ENCODE measurements at places on chromosomes 7 and 10.

- no peak for DNase-seq
Observed at GRCh38 chr7:90626013-90626412, 29.9 kb downstream of the CDK14 start.

- peak; percentile 5 for DNase-seq
Observed at GRCh38 chr10:31808258-31809218, 120.1 kb downstream of the ARHGAP12 start.

- no peak for DNase-seq
Observed at GRCh38 chr10:35355971-35356724, 19.8 kb downstream of the CCNY start.

DNA sequence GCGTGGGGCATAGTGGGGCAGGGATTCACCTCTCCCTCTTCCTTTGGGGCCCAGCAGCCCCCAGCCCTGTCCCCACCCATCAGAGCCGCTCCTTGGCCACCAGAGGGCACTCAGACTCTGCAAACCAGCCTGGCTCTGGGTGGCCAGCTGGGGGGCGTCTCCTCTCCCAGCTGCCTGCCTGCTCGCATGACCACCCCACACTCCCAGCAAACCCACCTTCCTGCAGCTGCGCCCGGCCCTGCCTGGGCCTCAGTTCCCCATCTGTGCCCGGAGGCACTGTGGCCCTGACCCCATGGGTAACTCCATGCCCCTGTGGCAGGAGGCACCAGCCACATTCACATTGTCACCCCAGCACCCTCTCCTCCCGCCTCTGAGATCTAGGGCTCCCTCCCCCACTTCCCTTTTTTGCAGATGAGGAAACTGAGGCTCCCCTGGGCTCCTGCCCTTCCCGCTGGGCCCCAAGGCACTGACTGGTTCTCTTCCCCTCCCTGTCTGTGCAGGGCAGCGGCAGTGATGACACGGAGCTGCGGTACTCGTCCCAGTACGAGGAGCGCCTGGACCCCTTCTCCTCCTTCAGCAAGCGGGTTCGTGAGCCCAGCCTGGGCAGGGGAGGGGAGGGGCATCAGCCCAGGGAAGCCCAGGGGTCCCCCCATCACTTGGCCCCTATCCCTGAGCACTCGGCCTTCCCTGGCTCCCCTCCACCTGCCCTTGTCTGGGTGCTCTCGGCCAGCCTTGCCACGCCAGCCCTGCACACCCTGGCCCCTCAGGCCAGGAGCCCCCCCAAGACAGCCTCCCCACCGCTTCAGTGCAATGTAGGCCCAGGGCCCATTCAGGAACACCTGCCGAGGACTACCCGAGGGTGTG, 6.9 kb upstream of the SH2B2 start:
- peak; percentile 43 for DNase-seq

GRCh38 chr7:28291559-28291958, 111.0 kb upstream of the JAZF1 start:
- DNase-seq: no peak

- no peak for DNase-seq
Observed at GRCh38 chr7:39623732-39624441, 515 bp downstream of the RALA start.

GRCh38 chr10:124094419-124094785, 1.0 kb upstream of the CHST15 start:
- no peak for DNase-seq

GRCh38 chr10:107340326-107340725, 175.8 kb upstream of the SORCS1 start:
- DNase-seq: no peak

- no peak for DNase-seq
Observed at GRCh38 chr10:111079241-111079760, 2.5 kb downstream of the ADRA2A start.

DNA sequence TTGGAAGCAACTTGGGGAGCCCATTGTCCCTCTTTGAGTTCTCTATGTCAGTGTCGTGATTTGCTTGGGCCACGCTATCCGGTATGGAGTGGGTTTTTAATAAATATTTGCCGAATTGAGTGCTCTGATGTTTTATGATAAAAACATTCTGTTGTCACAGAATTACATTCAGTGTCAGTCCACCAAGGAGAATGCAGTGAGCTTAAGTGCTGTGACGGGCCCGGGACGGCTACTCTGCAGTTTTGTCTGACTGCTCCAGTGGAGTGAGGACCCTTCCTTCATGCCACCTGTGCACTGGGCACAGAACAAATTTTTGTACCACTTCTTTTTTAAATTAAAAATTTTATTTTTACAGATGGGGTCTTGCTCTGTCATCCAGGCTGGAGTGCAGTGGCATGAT, 76.0 kb downstream of the CARD11 start:
- no peak for DNase-seq

- DNase-seq: no peak
Observed at GRCh38 chr10:24339387-24339786, 130.4 kb downstream of the KIAA1217 start.

- no peak for DNase-seq
Observed at GRCh38 chr10:30172091-30172490, 112.7 kb upstream of the JCAD start.

GRCh38 chr7:107069457-107069856, 25.0 kb downstream of the PRKAR2B start:
- no peak for DNase-seq

DNA sequence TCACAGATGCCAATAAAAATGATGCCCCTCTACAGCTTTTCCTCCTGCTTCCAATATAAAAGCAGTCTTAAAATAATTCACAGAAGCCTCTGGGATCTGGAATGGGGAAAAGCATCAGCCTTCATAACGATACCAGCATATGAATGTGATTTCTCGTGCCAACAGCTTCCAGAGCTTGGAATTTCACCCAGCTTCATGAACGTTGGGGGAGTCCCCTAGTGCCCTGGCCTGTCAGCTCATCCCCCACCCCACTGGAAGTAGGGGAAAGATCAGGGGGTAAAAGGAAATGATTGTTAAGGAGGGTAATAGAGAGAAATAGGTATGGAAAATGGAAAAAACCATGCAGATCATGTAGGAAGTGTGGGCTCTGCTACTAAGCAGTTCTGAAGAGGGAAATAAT, 253.6 kb downstream of the INHBA start:
- DNase-seq: no peak

GRCh38 chr10:62554632-62555199, 180.5 kb downstream of the ZNF365 start:
- peak; percentile 5 for DNase-seq

GRCh38 chr10:31645786-31646185, 282.8 kb downstream of the ARHGAP12 start:
- no peak for DNase-seq

- DNase-seq: no peak
Observed at GRCh38 chr10:88091490-88092061, 228.2 kb downstream of the PTEN start.

- DNase-seq: no peak
Observed at GRCh38 chr10:4708123-4708759, 117.8 kb upstream of the AKR1E2 start.

- DNase-seq: no peak
Observed at GRCh38 chr10:131683941-131684340, 216.9 kb upstream of the PPP2R2D start.

- DNase-seq: no peak
Observed at GRCh38 chr7:38975944-38976392, 1.7 kb upstream of the POU6F2 start.

DNA sequence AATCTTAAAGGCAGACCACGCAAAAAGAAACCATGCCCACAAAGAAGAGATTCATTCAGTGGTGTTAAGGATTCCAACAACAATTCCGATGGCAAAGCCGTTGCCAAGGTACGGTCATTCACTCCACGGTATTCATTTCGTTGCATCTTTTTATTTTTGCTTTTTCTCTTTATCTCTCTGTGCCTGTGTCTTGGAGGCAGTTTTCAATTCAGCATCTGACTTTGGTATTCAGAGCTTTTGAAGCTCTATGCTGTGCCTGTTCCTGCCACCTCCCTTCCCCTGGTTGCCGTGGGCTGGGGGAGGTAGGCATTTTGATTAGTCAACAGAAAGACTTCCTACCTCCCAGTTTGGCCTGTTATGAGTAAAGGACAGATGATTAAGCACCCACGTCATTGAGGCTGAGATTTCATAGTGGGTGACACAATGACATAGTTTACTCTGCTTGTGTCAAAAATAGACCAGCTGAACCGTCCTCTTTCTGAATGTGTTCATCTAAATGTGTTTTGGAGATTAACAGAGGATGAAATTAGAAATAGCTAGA, 149.5 kb downstream of the ARID5B start:
- no peak for DNase-seq

DNA sequence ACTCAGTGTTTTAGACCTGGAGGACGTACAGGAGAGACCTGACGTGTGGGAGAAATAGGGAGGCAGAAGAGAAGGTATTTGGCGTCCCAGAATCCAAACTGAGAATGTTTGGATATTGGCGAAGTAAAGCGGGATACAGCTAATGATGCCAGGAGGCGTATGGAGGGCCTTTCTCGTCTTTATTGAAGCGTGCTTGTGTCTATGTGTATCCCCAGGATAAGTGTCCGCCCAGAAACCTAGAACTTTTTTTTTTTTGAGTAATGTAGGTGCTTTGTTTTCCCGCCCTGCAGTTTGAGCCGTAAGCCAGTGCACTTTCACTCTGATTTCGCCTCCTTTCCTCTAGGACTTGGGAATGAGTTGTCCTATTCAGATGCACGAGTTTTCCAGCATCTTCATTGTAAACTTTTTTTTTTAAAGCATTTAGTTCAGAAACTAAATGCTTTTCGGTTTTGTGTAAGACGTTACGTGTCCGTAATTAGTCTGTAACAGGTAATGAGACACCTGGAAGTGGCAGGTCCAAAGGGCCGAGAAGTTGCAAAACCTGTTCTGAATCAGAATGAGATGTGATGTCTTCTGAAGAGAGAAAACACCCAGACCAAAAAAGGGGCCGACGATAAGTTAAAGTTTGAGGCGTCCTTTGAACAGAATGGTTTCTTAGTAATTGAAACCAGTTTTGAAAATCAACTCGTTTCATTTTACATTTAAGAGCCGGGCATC, 746 bp downstream of the ARL5B start:
- peak; percentile 26 for DNase-seq

GRCh38 chr7:155311826-155312537, 14.3 kb downstream of the INSIG1 start:
- DNase-seq: no peak

GRCh38 chr7:130491841-130492522, at the start of gene MEST:
Gene MEST (plus strand): TSS chr7:130492085. CDS start chr7:130492314, 229 bp downstream.
- no peak for DNase-seq

GRCh38 chr7:25371972-25372371, 143.7 kb upstream of the NPVF start:
- DNase-seq: no peak

DNA sequence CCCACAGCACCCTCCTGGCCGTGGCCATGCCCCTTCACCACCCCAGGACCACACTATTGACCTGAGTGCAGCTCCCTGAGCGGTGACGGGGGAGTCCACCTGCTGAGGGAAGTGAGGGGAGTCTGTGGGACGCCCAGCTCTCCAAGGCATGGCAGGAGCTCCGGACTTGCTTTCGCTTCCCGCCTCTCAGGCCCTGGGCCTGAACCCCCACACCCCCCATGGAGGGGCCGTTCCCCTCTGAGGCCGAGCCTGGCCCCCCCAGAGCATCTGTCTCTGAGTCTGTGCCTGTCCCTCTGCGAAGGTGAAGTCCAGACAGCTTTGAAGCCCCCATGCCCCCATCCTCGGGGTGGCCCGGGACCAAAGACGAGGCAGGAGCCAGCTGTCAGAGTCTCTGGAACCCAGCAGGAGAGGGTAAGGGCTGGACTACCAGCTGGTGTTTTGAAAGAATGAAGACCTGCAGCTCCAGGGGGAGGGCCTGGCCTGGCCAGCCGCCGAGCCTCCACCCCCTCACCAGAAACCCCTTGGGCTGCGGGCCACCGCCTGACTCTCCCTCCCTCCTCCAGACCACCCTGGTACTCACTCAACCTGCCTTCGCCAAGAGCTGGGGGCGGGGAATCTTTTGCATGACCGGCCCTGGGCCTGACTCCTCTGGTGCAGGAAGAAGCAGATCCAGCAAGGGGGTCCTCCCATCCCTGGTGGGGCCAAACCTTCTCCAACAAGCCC, 114.0 kb downstream of the PDGFA start:
- DNase-seq: no peak

- DNase-seq: no peak
Observed at GRCh38 chr10:42939685-42940366, 137.0 kb upstream of the RET start.

DNA sequence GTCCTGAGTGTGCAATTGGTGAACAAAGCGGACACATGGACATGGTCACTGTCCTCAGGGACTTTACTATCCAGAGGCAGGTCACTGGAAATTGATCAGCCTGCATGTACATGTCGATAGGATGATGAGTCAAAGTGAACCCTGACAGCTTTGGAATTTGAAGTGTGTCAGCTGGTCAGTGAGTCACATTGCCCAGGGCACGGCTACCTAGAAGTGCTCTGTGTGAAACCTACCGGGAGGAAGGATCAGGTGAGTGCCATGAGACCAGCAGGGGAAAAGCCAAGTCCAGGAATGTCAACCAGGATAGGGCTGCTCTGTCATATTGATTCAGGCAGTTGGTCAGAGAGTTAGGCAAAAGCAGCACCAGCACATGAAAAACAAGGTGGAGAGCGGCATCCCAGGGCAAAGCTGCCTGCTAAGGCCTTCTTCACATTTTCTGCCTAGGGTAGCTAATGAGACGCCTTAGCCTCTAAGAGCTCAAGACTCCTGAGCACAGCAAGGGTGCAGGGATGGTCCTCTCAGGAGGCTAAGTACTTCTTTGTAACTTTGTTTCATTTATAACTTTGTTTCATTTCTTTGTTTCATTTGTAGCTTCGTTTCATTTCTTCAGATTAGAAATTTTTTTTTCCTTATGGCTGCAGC, 19.4 kb upstream of the PDCD4 start:
- DNase-seq: no peak

DNA sequence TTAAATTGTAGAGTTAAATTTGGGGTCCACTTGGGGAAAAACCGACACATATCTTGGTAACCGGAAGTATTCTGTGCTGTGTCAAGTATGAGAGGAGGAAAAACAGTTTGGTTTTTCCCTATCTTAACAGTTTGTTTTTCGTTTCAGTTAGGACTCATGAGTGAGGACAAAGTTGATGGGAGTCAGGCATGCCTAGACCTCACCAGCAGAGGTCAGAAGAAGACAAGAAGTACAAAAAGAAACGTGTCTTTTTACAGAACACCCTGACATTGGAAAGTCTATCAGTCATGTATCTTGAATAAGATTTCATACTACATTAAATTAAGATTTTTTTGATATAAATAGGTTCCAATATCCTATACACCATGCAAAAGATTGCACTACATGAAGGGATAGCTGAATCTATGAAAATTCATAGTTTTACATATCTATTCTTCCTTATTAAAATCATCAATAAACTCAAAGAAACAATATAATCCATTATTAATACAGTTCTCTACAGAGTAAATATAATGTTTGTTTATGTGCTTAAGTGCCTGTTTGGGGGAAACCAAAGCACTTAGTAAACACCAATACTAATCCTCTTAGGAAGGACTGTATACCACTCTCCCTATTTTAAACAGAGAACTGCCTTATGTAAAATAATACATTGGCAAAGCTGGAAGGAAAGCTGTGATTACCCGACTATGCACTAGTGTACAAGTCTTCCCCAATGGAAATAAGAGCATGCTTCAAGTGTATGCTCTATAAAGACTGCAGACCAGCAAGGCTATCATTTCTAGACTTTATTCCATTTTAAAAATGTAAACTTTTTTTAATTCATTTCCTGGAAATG, 95.6 kb downstream of the USP6NL start:
- no peak for DNase-seq

Data from NCI-H748 treated with DMSO at 0.1 percent for 48 hours (cell line).